Osteoblast (primary cell): ENCODE measurements at places on chromosomes 5 and 9. TPM values are rescaled to one million over a fixed set of nuclear protein-coding genes. Genes with fewer than 3 reads are reported as not detected.
A peak's percentile ranks its signal among the peaks of the same experiment; 100 is the strongest.

The HSD17B3 gene
- total RNA-seq = under 0.01 TPM in 1 of 2 replicates, not detected in the other

- H3K27me3 ChIP-seq = no peaks in the 10 kb centered on the region
- no peaks in the 10 kb centered on the region for H3K36me3 ChIP-seq
- no peaks in the 10 kb centered on the region for H3K4me1 ChIP-seq
- H3K4me3 ChIP-seq = no peak overlapping the region
- no peak overlapping the region for H3K27ac ChIP-seq
Measured at GRCh38 chr9:14889451-14889850, 20.8 kb downstream of the FREM1 start.

GRCh38 chr5:11182441-11183080 lies 421.5 kb upstream of the DAP start:
- no peaks in the 10 kb centered on the region for H3K36me3 ChIP-seq
- H3K27me3 ChIP-seq = no peaks in the 10 kb centered on the region
- no peak overlapping the region for H3K4me3 ChIP-seq
- no peak overlapping the region for H3K27ac ChIP-seq
- no peak for DNase-seq

DNA sequence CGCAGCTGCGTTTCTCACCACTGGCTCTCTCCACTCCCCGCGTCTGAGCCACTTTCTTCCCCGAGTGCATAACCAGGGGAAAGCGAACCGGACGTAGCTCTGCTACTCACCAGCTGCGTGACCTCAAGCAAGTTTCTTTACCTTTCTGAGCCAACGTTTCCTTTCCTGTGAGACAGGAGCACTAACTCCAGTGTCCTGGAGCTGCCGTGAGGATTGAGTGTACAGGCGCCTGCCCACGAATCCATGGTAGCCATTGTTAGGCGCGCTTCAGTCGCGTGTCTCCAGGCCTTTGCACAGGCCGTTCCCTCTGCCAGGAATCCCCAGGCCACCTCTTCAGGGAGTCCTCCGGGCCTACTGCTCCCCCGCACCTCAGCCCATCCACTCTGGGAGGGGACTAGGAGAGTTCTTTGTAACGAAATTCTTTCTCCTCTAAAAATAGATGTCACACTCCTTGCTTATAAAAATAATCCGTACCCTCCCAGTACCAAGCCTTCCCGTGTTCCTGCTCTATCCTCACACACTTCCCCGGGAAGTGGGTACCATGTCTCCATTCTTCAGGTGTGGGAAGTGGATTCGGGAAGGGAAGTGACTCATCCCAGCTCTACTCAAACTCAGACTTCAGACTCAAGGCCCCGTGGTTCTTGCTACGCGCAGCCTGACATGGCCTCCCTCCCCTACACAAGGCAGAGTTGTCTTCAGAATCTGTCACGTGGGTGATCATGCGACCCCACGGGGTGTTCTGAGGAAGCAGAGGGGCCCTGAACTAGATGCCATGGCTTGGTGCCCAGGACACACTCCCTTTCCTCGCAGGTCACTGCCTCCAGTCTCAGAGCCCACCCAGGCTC lies 16.1 kb upstream of the CRB2 start:
- peak; percentile 46 for DNase-seq
- H3K4me3 ChIP-seq = no peak overlapping the region
- H3K4me1 ChIP-seq = peaks cover 9% of the 10 kb centered on the region
- no peak overlapping the region for H3K27ac ChIP-seq

The TLR4 gene
- total RNA-seq = 44.2 and 46.7 TPM in 2 replicates

DNA sequence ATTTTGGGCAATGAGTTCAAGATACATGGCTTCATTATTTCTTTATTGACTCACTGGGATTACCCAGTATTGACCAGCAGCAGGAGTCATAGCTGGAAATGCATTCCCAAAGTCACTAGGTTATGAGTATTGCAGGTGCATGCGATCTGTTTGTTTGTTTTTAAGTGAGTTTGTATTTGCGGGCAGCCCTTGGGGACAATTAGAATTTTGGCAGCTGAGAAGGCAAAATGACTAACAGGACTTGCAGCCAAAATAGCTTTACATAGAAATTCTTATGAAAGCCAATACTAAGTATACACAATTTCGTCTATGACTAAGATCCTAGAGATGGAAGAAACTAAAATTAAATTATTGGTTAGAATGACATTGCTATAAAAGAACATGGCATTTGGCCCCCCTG lies 18.1 kb upstream of the RGMB start:
- H3K36me3 ChIP-seq = no peaks in the 10 kb centered on the region
- peak overlapping the region; percentile 57 for H3K27ac ChIP-seq
- no peaks in the 10 kb centered on the region for H3K27me3 ChIP-seq
- DNase-seq = peak; percentile 45
- H3K4me3 ChIP-seq = no peak overlapping the region
- H3K4me1 ChIP-seq = peaks cover 7% of the 10 kb centered on the region

GRCh38 chr9:4706971-4707622 lies 27.7 kb downstream of the CDC37L1 start:
- DNase-seq = no peak
- no peak overlapping the region for H3K4me3 ChIP-seq
- no peaks in the 10 kb centered on the region for H3K27me3 ChIP-seq
- H3K36me3 ChIP-seq = peaks cover 11% of the 10 kb centered on the region
- no peak overlapping the region for H3K27ac ChIP-seq

DNA sequence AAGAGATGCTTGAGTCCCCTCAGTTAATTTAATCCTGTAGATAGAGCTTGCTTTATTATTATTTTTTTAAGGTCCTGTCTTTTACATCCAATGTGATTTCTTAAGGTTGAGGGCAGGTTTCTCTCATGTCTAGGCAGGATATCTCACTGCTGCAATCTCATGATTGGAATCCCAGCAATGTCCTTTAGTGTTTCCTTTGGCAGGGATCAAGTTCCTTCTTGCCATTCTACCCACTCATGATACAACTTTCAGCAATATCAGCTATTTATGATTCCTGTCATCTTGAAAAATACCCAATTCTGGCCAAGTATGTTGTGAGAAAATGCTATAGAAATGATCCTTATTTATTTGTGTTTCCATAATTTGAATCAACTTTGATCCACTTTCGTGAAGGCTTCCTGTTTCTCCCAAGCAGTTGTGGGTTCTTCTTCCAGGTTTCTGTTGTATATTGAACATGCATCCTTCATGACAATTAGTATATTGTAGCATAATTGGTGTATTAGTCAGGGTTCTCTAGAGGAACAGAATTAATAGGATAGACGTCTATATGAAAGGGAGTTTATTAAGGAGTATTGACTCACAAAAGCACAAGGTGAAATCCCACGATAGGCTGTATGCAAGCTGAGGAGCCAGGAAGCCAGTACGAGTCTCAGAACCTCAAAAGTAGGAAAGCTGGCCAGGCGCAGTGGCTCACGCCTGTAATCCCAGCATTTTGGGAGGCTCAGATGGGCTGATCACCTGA lies 18.4 kb upstream of the VPS13A start:
- peaks cover 8% of the 10 kb centered on the region for H3K27me3 ChIP-seq
- H3K27ac ChIP-seq = no peak overlapping the region
- H3K4me1 ChIP-seq = peaks cover 12% of the 10 kb centered on the region
- no peak overlapping the region for H3K4me3 ChIP-seq

The FOXE1 gene
- not detected in 2 replicates for total RNA-seq

GRCh38 chr5:170070556-170071412 lies 34.9 kb upstream of the FOXI1 start:
- H3K4me3 ChIP-seq = no peak overlapping the region
- no peak overlapping the region for H3K27ac ChIP-seq
- H3K36me3 ChIP-seq = no peaks in the 10 kb centered on the region
- H3K27me3 ChIP-seq = no peaks in the 10 kb centered on the region
- H3K4me1 ChIP-seq = no peaks in the 10 kb centered on the region

DNA sequence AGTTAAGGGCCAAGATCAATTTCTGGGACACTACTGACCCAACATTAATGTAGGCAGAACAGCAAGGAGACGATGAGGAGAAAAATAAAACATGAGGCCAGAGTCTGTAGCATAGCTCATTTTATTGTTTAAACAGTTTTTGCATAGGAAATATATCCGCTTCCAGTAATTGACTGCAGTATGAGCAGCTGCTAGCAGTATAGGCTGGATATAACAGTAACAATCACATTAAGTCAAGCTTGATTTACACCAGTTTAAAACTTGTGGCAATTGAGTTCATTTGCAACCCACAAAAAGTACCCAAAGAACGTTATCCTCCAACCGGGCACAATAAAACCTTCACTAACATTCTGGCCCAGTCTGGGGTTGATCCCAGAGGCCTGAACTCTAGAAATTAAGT lies 232.2 kb downstream of the NFIB start:
- H3K36me3 ChIP-seq = peaks cover 3% of the 10 kb centered on the region
- no peak overlapping the region for H3K4me3 ChIP-seq
- H3K27me3 ChIP-seq = no peaks in the 10 kb centered on the region
- no peak overlapping the region for H3K27ac ChIP-seq
- peaks cover 11% of the 10 kb centered on the region for H3K4me1 ChIP-seq

GRCh38 chr5:138138949-138139780 lies at the start of gene NME5:
NME5 (minus strand) TSS chr5:138139428; CDS start chr5:138138780, 648 bp downstream.
- no peaks in the 10 kb centered on the region for H3K4me1 ChIP-seq
- H3K36me3 ChIP-seq = no peaks in the 10 kb centered on the region
- H3K27me3 ChIP-seq = no peaks in the 10 kb centered on the region
- peak within 1 kb of the TSS; percentile 81 for H3K4me3 ChIP-seq
- DNase-seq = peak; percentile 90

- no peaks in the 10 kb centered on the region for H3K36me3 ChIP-seq
- H3K4me1 ChIP-seq = peaks cover 8% of the 10 kb centered on the region
- no peaks in the 10 kb centered on the region for H3K27me3 ChIP-seq
Measured at GRCh38 chr9:88759364-88759763, 224.4 kb downstream of the NXNL2 start.

- H3K4me1 ChIP-seq = peaks cover 20% of the 10 kb centered on the region
- H3K36me3 ChIP-seq = no peaks in the 10 kb centered on the region
- no peak for DNase-seq
- H3K27me3 ChIP-seq = no peaks in the 10 kb centered on the region
- H3K4me3 ChIP-seq = no peak overlapping the region
Measured at GRCh38 chr5:58940446-58940845, 357.6 kb downstream of the RAB3C start.

GRCh38 chr5:10652151-10652550 lies 88.3 kb downstream of the ANKRD33B start:
- H3K36me3 ChIP-seq = no peaks in the 10 kb centered on the region
- no peaks in the 10 kb centered on the region for H3K27me3 ChIP-seq
- no peak overlapping the region for H3K27ac ChIP-seq
- DNase-seq = no peak
- H3K4me3 ChIP-seq = no peak overlapping the region

The NUDT12 gene
- 14.7 and 16.3 TPM in 2 replicates for total RNA-seq

GRCh38 chr9:25964239-25964638 lies 286.0 kb upstream of the TUSC1 start:
- H3K4me1 ChIP-seq = no peaks in the 10 kb centered on the region
- no peaks in the 10 kb centered on the region for H3K36me3 ChIP-seq
- no peak overlapping the region for H3K4me3 ChIP-seq
- H3K27ac ChIP-seq = no peak overlapping the region

DNA sequence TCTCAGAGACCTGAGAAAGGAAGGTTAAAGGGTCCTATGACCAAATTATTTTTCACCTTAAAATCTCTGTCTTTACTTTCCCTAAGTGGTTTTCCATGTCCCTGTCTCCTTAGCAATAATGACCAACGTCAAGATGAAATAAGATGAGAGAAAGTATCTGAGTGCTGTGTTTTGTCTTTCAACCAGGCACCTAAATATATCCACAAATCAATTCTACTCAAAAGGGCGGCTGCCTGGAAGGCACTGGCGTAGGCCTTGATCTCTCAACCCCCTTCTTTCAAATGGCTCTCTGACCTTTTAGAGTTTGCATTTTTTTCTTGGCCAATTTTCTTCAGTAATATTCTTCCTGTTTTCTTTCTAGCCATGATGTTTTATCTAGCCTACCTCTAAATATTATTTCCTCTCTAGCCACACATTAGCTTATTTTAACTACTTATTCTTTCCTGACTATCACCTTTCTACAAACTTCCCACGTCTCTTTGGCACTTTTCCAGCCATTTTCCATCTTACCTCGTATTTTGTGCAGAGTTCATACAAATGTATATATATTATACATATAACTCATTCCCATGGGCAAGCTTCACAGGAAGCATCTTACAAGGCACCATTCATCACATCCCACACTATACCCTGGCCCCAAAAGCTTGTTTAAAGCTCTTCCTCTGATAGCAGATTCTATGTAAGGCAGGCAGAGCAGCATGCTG lies 204.5 kb downstream of the SNX18 start:
- no peaks in the 10 kb centered on the region for H3K27me3 ChIP-seq
- no peak for DNase-seq
- H3K36me3 ChIP-seq = no peaks in the 10 kb centered on the region
- H3K27ac ChIP-seq = no peak overlapping the region

- DNase-seq = no peak
- no peak overlapping the region for H3K4me3 ChIP-seq
- peaks cover 11% of the 10 kb centered on the region for H3K4me1 ChIP-seq
Measured at GRCh38 chr5:59609501-59610265, 283.8 kb downstream of the PDE4D start.

GRCh38 chr9:75369989-75370388 lies 281.7 kb downstream of the OSTF1 start:
- no peaks in the 10 kb centered on the region for H3K4me1 ChIP-seq
- H3K27ac ChIP-seq = no peak overlapping the region

GRCh38 chr9:127166111-127166510 lies 43.7 kb upstream of the ANGPTL2 start:
- no peak overlapping the region for H3K4me3 ChIP-seq
- H3K36me3 ChIP-seq = no peaks in the 10 kb centered on the region
- no peak for DNase-seq
- H3K4me1 ChIP-seq = peaks cover 16% of the 10 kb centered on the region
- H3K27ac ChIP-seq = no peak overlapping the region

The SLC46A2 gene
- total RNA-seq = under 0.01 TPM in 1 of 2 replicates, not detected in the other

DNA sequence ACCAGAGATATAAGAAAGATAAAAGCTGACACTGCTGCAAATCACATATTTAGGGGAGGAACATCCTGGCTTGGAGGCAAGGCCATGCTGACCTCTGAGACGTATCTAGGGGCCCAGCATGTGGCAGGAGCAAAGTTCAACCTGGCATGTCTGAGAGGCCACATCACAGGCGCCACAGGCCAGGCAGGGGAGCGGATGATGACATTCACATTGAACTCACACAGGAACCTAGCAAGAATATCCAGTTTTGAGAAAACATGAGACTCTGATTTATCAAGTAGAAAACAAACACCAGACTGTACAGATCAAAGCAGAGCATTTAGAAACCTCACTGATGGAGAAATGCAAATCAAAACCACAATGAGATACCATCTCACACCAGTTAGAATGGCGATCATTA lies 64.2 kb upstream of the STK32A start:
- H3K27me3 ChIP-seq = no peaks in the 10 kb centered on the region
- no peak overlapping the region for H3K4me3 ChIP-seq
- H3K27ac ChIP-seq = no peak overlapping the region
- DNase-seq = no peak

The PCDHGA5 gene
- total RNA-seq = 2.5 and 2.7 TPM in 2 replicates

The PALM2AKAP2 gene
- 19.4 and 25.3 TPM in 2 replicates for total RNA-seq

GRCh38 chr9:15510789-15511575 lies at the start of gene PSIP1:
PSIP1 (minus strand) TSS chr9:15510970; CDS start chr9:15510188, 782 bp downstream.
- peak within 1 kb of the TSS; percentile 91 for H3K4me3 ChIP-seq
- peaks cover 8% of the 10 kb centered on the region for H3K36me3 ChIP-seq
- H3K27ac ChIP-seq = peak within 1 kb of the TSS; percentile 94
- DNase-seq = peak; percentile 96

The ZNF300 gene
- total RNA-seq = 5.9 and 6.5 TPM in 2 replicates
